ENCODE measurements at places on chromosomes 6 and 20.

DNA sequence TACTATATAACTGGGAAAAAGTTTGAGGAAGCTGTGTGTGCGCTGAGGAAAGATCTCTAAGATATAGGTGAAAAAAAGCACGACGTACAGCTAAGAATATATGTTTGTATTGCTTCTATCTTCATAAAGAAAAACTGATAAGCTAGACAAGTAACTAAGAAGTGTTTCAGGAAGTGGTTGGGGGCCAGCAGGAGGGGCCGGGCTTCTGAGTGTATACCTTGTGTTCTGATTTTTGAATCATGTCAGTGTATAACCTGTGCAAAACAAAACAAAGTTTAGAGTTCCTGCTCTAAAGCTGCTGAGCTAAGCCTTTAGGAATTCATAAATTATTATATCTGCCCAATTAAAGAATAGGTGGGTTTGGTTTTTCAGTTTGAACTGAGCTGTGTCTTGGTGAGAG is 7.9 kb upstream of the OSER1 start:
- no peak for DNase-seq

DNA sequence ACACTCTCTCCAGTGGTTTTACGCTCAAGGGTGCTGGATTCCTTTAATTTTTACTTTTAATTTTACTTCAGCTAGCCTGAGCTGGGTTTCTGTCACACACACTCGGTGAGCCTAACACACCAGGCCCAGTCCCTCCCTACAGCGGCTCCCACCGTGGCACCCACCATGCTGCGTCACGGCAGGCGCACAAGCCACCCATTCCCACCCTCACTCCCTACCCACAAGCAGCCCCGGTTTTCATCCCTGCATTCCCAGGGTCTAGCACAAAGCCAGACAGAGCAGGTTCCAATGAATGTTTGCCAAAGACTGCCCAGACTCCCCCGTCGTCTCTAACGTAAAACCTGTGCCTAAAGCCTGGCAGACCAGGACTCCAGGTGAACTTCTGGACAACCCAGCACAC is 50.3 kb downstream of the MYH7B start:
- no peak for DNase-seq

GRCh38 chr6:75147512-75147911 is 58.3 kb downstream of the COL12A1 start:
- no peak for DNase-seq

DNA sequence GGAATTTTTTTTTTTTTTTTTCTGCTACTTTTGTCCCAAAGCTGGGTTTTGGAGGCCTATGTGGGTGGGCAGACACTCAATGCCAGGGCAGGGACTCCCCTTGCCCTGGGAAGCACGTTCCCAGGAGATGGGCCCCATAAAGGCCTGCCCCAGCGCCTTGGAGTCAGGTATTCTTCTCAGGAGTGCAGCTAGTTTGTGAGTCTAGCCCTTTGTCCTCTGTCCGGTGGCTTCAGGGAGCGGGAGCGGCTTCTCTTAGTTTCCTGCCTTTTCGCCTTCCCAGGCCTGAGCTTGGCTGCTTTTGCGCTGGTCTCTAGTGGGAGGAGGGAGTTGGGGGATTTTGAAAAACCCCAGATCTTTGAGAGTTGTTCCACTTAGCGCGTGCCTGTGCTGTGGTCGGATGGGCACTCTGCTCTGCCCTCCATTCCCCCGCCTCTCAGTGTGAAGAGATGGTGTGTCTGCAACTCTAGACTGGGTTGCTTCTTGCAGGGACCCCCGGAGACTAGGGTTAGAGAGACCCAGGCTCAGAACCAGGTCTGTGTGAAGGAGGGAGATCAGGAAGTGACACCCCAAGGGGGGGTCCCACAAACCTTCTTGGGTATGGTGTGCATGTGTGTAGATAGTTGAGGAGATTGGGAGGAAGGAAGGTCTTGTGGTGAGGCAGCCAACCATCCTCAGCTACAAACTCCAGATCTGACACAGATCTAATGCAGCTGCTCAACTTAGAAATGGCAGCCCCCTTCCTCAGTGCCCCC is 1.3 kb downstream of the PLCG1 start:
- DNase-seq = no peak

- peak; percentile 18 for DNase-seq
These were observed 8.3 kb downstream of the CD109 start for GRCh38 chr6:73704260-73704659.
